ENCODE measurements at places on chromosomes 1 and 21.

DNA sequence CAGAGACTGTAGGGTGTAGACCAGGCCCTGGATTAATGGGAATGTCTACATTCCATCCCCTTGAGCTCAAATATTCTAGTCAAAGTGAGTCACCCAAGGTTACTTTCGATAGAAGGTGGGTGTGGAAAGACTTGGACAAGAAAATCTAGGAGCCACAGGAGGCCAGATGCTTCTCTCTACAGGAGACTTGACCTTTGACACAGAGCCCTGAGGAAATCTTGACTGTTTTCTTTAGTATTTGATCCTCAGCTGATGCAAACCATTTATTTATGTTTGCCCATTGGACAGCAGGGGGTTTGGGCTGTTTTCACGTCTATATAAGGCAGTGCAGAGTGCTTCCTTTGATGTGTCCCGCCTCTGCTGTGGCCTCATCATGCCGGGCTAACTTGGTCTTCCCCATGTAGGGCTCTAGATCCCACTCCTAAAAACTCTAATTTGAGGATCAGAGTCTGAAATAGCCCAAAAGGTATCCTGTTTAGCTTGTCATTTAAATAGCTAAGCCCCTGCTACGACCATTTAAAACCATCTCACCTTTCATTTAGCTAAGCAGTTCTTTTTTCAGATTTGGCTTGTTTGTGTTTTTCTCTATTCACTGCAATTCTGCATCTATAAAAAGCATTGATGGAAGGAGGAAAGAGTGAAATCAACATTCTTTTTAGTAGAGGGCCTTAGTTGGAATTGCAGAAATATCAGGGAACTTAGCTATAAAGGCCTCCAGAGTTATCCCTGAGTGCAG, 15.5 kb upstream of the MAP3K7CL start:
- DNase-seq, result peak; percentile 73

GRCh38 chr1:101259744-101260148, 22.9 kb downstream of the S1PR1 start:
- peak; percentile 78 for DNase-seq

DNA sequence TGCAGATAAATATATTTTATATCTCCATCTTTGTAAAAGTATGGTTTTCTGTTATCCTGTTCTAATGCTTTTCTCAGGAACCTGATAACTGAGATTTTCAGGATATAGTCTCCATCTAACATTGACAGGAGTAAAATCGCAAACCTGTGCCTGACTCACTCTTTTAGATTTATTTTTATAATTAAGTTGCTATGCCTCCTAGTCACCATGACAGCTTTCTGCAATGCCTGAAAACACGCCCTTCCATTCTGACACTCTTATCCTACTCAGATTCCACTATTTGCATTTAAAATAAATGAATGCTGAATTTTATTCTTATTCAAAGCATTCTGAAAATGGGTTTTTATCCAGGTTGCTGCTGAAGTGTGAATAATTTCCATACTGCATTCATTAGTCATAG, 62.8 kb downstream of the RGS21 start:
- DNase-seq, result no peak

GRCh38 chr1:95553595-95553994, 319.6 kb downstream of the RWDD3 start:
- no peak for DNase-seq

- no peak for DNase-seq
These were observed 13.7 kb upstream of the MFSD2A start for GRCh38 chr1:39940980-39941871.

DNA sequence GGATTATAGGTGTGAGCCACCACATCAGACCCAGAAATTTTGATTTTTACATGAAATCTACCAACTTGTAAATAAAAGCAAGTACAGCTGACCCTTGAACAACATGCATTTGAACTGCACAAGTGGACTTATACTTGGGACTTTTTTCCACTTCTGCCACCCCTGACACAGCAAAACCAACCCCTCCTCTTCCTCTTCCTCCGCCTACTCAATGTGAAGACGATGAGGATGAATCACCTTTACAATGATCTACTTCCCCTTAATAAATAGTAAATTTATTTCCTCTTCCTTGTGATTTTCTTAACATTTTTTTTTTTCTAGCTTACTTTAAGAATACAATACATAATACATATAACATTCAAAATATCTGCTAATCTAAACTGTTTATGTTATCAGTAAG, 17.5 kb upstream of the YRDC start:
- DNase-seq, result no peak

GRCh38 chr1:6200188-6200809, 904 bp upstream of the RPL22 start:
- DNase-seq, result no peak

Measured in foreskin fibroblast (primary cell).